Activated CD8-positive, alpha-beta memory T cell treated with anti-CD3 and anti-CD28 coated beads, Interleukin-2, amount 10 ng/mL, durations not matched to agents 7 days and 5 days (primary cell): ENCODE measurements at places on chromosomes 3 and 15. TPM values are rescaled to one million over a fixed set of nuclear protein-coding genes. Genes with fewer than 3 reads are reported as not detected.

CYP1A2 gene
- total RNA-seq, result not detected

- H3K4me3 ChIP-seq, result no peak overlapping the region
- H3K4me1 ChIP-seq, result no peaks in the 10 kb centered on the region
- H3K27ac ChIP-seq, result no peak overlapping the region
- H3K27me3 ChIP-seq, result peaks cover 57% of the 10 kb centered on the region
Measured at GRCh38 chr3:9192248-9193025, 57.0 kb downstream of the SRGAP3 start.

DNA sequence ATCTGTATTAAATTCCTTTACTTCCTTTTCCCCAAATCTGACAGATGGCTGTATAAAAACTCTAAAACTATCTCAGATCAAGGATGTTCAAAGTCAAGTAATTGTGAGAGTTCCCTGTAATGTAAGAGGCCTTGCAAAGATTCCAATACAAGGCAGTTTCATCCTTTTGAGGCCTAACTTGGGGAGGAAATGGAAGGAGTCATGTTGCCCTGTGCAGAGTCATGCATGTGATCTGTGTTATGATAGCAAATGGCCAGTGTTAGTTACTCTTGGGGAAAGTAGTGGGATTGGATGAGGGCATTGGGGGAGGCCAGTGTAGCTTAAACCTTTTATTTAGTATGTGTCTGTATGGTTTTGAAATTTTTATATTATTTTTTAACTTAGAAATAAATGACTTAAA lies 23.7 kb upstream of the FBXL22 start:
- peaks cover 4% of the 10 kb centered on the region for H3K4me1 ChIP-seq
- DNase-seq, result no peak
- no peaks in the 10 kb centered on the region for H3K27me3 ChIP-seq
- H3K27ac ChIP-seq, result no peak overlapping the region
- H3K4me3 ChIP-seq, result no peak overlapping the region
- H3K36me3 ChIP-seq, result peaks cover 38% of the 10 kb centered on the region

- H3K4me1 ChIP-seq, result no peaks in the 10 kb centered on the region
- no peak for DNase-seq
- no peaks in the 10 kb centered on the region for H3K36me3 ChIP-seq
- H3K27me3 ChIP-seq, result no peaks in the 10 kb centered on the region
- H3K4me3 ChIP-seq, result no peak overlapping the region
Measured at GRCh38 chr15:83673385-83673784, 19.5 kb downstream of the ADAMTSL3 start.

DNA sequence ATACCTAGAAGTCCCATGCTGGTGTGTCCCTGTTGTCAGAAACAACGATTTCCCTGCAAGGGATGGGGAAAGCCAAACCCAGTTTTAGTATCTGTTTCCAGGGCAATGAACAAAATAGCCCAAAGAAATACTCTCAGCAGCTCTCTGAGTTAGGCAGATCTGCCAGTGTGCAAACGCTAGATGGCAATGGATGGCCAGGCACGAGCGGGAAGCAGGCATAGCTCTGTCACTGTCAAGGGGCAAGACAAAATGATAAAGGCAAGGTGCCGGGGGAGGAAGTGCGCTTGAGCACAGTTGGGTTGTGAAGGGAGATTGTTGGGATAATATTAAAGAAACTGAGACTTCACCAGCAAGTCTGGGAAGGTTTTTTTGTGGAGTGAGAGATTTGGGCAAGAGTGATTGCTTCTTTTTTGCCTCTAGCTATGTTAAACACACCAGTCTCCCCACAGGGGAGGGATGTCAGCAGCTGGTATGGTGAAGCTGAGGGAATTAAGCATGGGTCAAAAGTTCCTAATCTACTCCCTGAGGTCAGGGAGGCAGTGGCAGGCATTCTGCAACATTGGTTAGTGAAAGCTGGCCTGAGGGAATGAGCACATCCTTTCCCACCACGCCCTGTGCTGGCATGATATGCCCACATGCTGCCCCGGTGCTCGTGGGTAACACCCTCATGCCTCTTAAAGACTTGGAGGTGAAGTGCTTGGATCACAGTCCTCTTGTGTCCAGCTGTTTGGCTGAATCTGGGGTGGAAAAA lies 117.5 kb downstream of the PDCD6IP start:
- no peak overlapping the region for H3K27ac ChIP-seq
- no peak overlapping the region for H3K4me3 ChIP-seq
- H3K4me1 ChIP-seq, result no peaks in the 10 kb centered on the region
- H3K27me3 ChIP-seq, result peaks cover 5% of the 10 kb centered on the region
- no peaks in the 10 kb centered on the region for H3K36me3 ChIP-seq

STRA6 gene
- not detected for total RNA-seq

DNA sequence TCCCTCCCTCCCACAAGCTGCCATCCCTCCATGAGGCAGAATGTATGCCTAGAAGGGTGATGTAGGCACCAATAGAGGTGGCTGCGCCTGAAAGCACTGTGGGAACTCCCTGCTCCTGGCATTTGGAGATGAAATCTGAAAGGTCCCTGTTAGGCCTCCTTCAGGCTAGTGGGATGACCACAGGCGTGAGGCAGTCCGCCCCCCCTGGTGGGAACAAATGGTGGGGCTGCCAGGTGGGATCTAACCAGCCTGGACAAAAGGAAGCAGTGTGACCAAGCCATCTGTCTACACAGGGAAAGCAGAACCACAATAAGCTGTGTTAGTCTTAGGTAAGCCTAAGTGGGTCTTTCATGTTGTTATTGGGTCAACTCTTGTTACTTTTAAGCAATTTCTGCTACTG lies 25.3 kb downstream of the IL5RA start:
- DNase-seq, result no peak
- no peaks in the 10 kb centered on the region for H3K4me1 ChIP-seq
- no peaks in the 10 kb centered on the region for H3K27me3 ChIP-seq
- no peak overlapping the region for H3K27ac ChIP-seq
- no peaks in the 10 kb centered on the region for H3K36me3 ChIP-seq
- H3K4me3 ChIP-seq, result no peak overlapping the region

BCHE gene
- not detected for total RNA-seq

DNA sequence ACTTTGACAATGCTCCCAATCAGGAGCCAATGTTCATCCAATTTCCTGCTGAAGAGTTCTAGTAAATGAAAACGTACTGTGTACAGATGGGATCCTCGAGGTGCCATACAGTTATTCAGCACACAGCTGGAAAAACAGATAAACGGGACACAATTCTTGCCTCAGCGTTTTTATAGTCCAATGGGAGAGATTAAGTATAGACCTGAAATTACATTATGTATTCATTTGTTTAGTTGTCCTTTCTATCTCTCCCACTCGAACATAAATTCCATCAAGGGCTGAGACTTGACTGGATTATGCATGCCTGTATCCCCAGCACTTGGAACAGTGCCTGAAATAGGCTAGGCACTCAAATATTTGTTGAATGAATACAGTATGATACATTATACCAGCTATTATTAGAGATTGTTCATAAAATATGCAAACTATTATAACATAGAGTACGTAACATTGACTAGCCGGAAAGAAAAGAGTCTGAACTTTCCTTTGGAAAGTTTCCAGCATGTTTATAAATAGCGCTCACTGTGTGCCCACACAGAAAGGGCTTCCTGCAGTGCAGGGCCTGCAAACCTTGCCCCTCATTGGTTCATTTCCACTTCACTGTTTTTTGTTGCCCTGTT lies 27.4 kb upstream of the SNTN start:
- H3K36me3 ChIP-seq, result no peaks in the 10 kb centered on the region
- DNase-seq, result no peak
- no peaks in the 10 kb centered on the region for H3K27me3 ChIP-seq

- DNase-seq, result no peak
- H3K4me1 ChIP-seq, result no peaks in the 10 kb centered on the region
- H3K27ac ChIP-seq, result no peak overlapping the region
- H3K27me3 ChIP-seq, result no peaks in the 10 kb centered on the region
- H3K4me3 ChIP-seq, result no peak overlapping the region
Measured at GRCh38 chr3:24401811-24402185, 92.9 kb downstream of the THRB start.

DNA sequence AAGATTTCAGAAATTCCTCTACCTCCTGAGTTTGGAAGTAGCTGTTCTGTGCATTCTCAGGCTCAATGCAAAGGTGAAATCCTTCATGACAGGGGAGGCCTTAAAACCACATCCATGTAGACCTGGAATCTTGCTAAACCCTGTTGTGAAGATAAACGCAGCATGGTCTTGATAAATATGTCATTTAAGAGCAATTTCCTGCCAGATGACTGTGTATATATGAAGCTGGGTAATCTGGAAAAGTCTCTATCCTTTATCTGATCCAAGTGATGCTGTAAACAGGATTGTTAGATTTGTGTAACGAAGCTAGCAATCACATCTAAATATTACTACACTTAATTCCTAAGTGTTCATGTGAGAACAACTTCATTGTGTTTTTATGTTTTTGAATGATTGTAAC lies 9.1 kb downstream of the MCTP2 start:
- DNase-seq, result no peak
- H3K27ac ChIP-seq, result no peak overlapping the region
- no peaks in the 10 kb centered on the region for H3K27me3 ChIP-seq
- H3K36me3 ChIP-seq, result peaks cover 36% of the 10 kb centered on the region

GRCh38 chr3:120437559-120437958 lies 13.2 kb downstream of the FSTL1 start:
- H3K36me3 ChIP-seq, result no peaks in the 10 kb centered on the region
- no peaks in the 10 kb centered on the region for H3K4me1 ChIP-seq
- no peak for DNase-seq
- H3K27ac ChIP-seq, result no peak overlapping the region

RLBP1 gene
- total RNA-seq, result not detected

DNA sequence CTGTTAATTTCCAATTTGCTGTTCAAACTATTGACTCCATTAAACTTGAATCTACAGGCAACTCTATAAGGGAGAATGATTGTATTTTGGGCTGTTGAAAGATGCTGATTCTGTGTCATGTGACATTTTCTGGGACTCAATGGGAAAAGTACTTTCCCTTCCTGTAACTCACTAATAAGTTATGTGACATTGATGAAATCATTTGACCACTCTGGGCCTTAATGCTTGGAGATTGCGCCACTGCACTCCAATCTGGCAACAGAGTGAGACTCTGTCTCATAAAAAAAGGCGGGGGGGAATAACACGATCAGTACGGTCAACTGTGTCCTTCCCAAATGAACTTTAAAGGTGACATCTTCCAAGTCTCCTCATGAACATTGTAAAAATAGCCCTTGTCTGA lies 215.2 kb upstream of the SGO1 start:
- no peaks in the 10 kb centered on the region for H3K27me3 ChIP-seq
- no peak for DNase-seq
- no peaks in the 10 kb centered on the region for H3K36me3 ChIP-seq
- no peak overlapping the region for H3K4me3 ChIP-seq

WWTR1 gene
- total RNA-seq, result 3.8 TPM

SI gene
- not detected for total RNA-seq

CACNA2D2 gene
- total RNA-seq, result 0.56 TPM

FOXL2NB gene
- total RNA-seq, result not detected

GRCh38 chr3:195248281-195248680 lies 22.7 kb downstream of the XXYLT1 start:
- H3K27ac ChIP-seq, result no peak overlapping the region
- peak; percentile 22 for DNase-seq
- H3K4me1 ChIP-seq, result peaks cover 16% of the 10 kb centered on the region
